Muscle of leg (tissue), 16 donors: ENCODE measurements at places on chromosomes 7 and 10. TPM values are rescaled to one million over a fixed set of nuclear protein-coding genes. Genes with fewer than 3 reads are reported as not detected.

The NPC1L1 gene
- polyA plus RNA-seq = 0.11 TPM

The C10orf67 gene
- 0.23 TPM for polyA plus RNA-seq

The GDF10 gene
- polyA plus RNA-seq = 0.41 TPM

The SPDYE16 gene
- polyA plus RNA-seq = 1.5 TPM

The PPP1R3A gene
- 36.4 TPM for polyA plus RNA-seq

The MINDY4 gene
- polyA plus RNA-seq = 6.2 TPM

The ADCY1 gene
- 11.9 TPM for polyA plus RNA-seq

The ABCC2 gene
- 0.42 TPM for polyA plus RNA-seq

The CNPY1 gene
- polyA plus RNA-seq = not detected

The ZFAND2A gene
- 15.6 TPM for polyA plus RNA-seq

The PWWP2B gene
- polyA plus RNA-seq = 14.1 TPM

The C10orf105 gene
- polyA plus RNA-seq = 0.48 TPM

The SPACDR gene
- 3.4 TPM for polyA plus RNA-seq
